Fibroblast of skin of scalp (primary cell): ENCODE measurements at places on chromosomes 16 and 17.

DNA sequence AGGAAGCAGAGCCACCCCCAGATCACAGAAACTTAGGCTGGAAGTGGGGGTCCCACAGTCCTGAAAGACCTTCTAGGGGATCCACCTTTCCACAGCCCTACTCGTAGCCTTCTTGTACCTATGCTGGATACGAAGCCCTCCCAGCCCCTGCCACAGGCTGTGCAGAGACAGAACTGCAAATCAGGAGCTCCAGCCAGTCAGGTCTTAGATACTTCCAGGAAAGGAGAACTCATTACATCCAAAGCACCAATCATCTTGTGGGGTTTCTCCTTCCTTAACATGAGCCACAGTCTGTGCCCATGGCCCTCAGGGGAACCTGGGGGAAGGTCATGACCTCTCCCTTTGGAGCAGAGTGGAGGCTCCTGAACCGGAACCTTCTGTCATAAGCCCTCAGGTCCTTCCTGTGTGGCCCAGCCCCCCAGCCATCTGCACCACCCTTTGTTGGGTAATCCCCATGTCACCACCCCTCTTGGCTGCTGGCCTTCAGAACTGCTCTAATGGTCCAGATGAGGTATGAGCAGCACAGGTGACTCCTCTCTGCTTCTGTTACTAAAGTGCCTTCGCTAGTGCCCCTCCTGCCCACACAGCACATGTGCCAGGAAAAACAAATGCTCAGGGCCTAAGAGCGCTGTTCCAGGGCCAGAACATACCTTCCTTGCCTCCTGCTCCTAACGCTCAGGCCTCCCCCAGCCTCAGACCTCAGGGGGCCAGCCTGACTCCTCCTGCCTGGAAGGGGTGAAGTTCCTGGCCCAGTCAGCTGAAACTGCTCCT is 14.6 kb downstream of the SRCIN1 start:
- no peak for DNase-seq

DNA sequence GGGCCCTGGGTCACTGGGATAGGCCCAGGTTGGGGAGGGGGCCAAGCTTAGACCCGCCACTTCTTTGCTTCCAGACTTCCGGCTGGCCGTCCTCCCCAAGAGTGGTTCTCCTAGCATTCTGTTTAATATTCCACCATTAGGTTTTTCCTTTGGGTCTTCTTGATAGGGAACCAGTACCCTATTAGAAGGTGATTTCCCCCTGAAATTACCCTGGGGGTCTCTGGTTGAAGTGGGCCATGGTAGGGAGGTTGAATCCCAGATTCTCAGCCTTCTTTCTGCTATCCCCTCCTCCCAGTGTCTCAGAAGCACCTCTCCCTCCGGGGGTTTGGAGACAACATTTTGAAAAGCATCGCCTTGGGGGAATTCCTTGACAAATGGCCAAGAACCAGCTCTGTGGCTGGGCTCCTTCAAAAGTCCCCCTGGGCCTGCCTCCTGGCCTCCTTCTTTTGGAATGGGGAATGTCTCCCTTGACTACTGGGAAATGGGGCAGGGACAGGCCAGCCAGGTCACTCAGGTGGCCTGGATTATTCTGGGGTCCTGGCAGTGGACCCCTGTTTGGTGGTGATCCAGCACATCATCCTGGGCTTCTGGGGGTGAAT is 5.7 kb downstream of the LASP1 start:
- peak; percentile 88 for DNase-seq

DNA sequence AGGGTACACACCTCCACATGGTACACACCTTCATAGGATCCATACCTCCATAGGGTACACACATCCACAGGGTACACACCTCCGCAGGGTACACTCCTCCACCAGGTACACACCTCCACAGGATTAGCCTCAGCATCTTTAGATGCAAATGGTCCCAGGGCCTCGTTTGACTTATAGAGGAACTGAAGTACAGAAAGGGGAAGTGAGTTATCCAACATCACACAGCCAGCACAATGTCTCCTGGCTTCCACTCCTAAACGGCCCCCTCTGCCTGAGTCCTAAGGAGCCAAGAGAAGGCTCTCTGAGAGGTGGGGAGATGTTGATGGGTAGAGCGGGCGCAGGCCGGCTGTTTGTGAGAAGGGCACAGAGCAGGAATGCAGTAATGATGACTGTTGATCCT is 12.0 kb downstream of the FOXN1 start:
- no peak for DNase-seq

- DNase-seq: peak; percentile 35
Observed at GRCh38 chr17:5837055-5837491, 233.1 kb upstream of the WSCD1 start.

DNA sequence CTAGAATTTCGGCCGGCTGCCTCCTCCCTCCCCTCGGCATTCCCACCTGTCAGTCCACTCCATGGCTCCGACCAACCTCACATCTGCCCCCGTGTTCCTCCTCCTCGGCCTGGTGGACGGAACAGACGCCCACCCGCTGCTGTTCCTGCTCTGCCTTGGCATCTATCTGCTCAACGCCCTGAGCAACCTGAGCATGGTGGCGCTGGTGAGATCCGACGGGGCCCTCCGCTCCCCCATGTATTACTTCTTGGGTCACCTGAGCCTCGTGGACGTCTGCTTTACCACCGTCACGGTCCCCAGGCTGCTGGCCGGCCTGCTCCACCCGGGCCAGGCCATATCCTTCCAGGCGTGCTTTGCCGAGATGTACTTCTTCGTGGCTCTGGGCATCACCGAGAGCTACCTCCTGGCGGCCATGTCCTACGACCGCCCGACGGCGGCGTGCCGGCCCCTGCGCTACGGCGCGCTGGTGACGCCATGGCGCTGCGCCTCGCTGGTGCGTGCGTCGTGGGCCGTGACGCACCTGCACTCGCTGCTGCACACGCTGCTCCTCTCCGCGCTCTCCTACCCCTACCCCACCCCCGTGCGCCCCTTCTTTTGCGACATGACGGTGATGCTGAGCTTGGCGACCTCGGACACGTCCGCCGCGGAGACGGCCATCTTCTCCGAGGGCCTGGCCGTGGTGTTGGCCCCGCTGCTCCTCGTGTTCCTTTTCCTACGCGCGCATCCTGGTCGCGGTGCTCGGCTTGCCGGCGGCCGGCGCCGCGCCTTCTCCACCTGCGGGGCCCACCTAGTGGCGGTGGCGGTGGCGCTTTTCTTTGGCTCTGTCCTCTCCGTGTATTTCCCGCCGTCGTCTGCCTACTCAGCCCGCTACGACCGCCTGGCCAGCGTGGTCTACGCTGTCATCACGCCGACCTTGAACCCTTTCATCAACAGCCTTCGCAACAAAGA is at the start of gene OR3A2:
Gene OR3A2 (minus strand): TSS at position 440 of the 948 bp plus-strand sequence.
- DNase-seq: peak; percentile 35

DNA sequence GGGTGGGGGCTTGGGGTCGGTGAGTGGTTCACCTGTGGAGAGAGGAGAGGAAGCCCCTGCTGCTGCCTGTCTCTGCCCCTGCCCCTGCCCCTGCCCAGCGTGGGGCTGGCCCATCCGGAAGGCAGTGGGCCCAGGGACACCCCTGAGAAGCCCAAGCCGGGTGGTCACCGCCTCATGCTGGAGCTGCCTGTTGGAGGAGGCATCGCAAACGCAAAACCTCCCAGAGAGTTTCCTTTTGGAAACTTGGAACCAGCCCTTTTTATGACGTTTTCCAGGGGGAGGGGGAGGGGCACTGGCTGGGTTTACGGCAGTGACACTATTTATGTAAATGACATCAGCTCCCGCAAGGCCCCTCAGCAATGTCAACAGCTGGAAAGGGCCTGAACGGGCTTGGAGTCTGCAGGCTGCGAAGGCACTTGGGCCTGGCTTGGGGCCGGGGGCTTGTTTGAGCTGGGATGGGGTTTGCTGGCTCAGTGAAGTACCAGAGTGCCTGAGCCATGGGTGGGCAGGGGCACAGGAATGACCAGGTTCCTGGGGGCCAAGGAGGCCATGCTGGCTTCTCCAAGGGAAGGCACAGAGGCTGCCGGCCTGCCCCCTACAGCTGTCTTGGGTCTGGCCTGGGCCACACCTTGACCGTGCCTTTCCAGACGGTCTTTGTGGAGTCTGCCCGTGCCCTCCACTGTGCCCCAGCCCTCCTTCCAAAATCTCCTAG is 219.5 kb downstream of the NTN1 start:
- DNase-seq: peak; percentile 89

- DNase-seq: peak; percentile 4
Observed at GRCh38 chr17:31148205-31148604, 53.4 kb downstream of the NF1 start.

- no peak for DNase-seq
Observed at GRCh38 chr17:21171970-21172510, 41.9 kb downstream of the TMEM11 start.

DNA sequence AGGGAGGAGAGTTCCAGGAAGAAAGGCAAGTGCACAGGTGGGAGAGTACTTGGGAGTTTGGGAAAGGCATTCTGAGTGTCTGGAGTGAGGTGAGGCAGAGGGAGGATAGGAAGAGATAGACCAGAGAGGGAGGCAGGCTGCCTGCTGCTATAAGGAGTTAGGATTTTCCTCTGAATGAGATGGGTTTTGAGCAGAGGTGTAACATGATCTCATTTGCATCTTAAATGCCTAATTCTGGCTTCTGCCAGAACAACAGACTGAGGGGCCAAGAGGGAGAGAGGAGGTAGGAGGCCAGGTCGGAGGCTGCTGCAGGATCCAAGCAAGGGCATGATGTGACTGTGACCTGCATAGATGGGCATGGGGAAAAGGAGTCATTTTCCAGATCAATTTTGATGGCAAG is 31.5 kb upstream of the IRX6 start:
- DNase-seq: no peak

DNA sequence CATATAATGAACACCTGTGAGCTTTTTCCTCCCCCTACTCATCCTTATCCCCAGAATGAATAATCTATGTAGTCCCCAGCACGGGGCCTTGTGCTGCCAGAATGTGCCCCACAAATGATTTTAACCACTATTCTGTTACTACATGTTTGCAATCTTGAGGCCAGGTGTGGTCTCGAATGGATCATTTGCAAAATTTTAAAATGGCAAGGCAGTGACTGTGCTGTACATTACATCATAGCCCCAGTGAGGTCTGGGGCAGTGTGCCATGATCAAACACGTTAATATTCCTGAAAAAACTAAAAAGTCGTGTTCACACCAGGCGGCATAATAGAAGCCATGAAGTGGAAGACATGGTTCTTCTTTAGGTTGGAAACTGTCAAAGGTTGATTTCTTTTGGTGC is 479.9 kb upstream of the EEF2KMT start:
- no peak for DNase-seq

DNA sequence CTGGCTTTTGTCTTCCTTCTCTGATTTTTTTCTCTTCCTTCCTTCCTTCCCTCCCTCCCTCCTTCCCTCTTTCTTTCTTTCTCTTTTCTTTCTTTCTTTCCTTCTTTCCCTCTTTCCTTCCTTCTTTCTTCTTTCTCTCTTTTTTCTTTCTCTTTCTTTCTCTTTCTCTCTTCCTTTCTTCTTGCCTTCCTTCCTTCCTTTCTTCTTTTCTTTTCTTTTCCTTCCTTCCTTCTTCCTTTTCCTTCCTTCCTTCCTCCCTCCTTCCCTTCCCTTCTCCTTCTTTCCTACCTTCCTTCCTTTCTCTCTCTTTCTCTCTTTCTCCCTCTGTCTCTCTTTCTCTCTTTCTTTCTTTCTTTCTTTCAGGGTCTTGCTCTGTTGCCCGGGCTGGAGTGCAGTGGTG is 54.4 kb downstream of the SCNN1G start:
- DNase-seq: no peak

- DNase-seq: no peak
Observed at GRCh38 chr16:57614536-57614935, 13.9 kb upstream of the ADGRG1 start.

- no peak for DNase-seq
Observed at GRCh38 chr17:78257810-78258322, 26.4 kb downstream of the TMEM235 start.

DNA sequence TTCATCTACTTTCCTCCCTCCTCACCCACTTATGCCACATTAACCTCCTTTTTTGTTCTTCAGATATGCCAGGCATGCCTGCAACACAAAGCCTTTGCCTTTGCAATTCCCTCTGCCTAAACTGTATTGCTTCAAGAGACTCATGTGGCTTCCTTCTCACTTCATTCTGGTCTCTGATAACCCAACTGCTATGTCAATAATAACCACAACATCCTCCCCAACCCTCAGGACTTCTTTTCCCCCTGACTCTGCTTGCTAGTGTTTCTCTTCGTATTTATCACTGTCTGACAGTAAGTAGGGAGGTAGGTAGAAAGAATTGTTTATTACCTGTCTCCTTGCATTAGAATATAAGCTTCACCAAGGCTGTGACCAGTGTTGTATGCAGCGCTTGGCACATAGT is 22.4 kb downstream of the RBL2 start:
- DNase-seq: no peak

GRCh38 chr16:2159175-2159838 is 3.7 kb downstream of the TRAF7 start:
- no peak for DNase-seq

- DNase-seq: peak; percentile 95
Observed at GRCh38 chr16:27326738-27327585, 13.2 kb downstream of the IL4R start.

DNA sequence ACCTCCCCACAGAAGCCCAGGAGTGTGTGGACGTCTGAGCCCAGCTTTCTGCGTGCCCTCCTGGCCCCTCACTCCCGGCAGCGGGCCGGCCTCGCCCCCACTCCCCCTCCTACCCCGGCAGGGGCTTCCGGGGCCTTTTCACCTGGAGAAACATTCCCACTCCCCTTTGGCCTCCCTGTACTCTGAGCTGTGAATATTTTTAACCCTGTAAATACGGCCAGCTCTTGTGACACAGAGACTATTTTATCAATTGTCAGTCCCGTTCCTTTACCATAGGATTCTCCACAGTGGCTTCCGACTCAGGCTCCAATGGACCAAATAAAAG is 5.9 kb upstream of the PRR35 start:
- DNase-seq: no peak

DNA sequence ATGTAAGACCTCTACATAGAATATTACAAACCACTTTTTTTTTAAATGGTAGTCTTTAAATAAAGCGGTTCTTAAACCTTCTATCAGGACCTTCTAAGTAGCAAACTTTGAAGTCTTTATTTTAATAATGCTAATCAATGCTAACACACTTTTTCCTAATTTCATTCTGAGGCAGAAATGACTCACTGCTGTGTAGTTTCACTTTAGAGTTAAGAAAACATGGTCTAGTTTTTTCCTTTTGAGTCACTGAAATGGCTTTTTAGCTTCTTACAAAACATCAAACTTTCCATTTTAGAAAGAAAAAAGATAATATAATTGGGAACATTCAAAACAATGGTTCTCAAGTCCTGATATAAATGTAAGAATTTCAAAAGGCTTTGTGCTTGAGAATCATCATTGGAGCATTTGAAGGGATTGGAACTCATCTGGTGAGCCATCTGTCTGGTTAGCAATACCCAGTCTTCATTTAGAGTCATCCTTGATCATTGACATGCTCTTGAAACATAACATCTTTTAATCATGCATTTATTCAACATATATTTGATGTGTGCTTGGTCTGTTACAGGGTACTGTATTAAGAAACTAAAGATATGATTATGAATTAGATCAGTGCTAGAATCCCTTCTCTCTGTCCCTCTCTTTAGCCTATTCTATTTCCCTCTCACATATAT is 258.3 kb upstream of the MON1B start:
- DNase-seq: peak; percentile 18
